ENCODE measurements at places on chromosomes 6 and 20.

- no peak for DNase-seq
Measured at GRCh38 chr6:165186441-165187205, 122.8 kb downstream of the C6orf118 start.

GRCh38 chr20:47747669-47748031 lies 37.6 kb downstream of the SULF2 start:
- no peak for DNase-seq

DNA sequence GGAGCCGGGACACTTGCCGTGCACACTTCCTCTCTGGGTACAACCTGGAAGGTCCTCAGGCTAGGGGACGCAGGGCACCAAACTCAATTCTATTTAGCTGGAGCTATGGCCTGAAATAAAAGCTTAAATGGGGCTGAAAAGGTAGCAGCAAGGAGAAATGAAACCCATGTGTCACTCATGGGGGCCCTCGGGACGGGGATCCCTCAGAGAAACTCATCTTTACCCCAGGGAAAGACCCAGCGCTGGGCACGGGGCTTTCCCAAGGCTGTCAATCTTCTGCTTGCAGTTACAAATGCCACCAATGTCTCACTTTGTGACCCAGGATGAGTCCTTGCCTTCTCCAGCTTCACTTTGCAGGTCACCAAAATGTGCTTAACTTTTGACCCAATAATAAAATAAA lies 16.5 kb downstream of the SNAI1 start:
- DNase-seq = no peak

- DNase-seq = no peak
Measured at GRCh38 chr20:373171-373890, 7.2 kb upstream of the TRIB3 start.

- no peak for DNase-seq
Measured at GRCh38 chr20:24937579-24937978, 11.5 kb upstream of the CST7 start.

DNA sequence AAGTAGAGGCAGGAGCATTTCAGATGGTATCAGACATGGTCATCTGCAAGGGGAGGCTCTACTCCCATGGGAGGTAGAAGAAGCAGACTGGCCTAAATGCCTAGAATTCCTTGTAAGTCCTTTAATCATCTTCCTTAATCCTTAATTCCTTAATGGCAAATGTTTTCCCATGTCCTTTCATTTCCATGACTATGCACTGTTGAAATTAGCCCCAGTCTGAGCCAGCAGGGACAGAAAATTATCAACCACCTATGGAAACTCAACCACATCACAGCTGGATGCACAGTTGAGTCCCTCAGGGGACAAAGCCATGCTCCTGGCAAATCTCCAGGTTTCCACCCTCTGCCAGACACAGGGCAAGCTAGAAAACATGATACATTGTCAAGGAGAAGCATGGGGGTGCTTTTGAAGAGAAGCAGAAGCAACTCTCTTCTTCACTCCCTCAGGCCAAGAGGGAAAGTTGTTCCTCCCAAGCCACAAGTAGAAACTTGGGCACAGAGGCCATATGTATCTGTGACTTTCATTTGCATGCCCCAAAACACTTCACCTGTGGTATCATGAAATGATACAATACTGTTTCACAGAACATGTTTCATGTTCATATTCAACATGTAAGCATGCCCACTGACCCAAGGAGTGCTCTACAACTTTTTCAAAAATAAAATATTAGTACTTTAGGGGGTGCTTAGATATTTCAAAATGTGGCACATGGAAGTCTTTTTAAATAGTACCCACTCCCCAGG lies 683.6 kb downstream of the KIF16B start:
- no peak for DNase-seq

DNA sequence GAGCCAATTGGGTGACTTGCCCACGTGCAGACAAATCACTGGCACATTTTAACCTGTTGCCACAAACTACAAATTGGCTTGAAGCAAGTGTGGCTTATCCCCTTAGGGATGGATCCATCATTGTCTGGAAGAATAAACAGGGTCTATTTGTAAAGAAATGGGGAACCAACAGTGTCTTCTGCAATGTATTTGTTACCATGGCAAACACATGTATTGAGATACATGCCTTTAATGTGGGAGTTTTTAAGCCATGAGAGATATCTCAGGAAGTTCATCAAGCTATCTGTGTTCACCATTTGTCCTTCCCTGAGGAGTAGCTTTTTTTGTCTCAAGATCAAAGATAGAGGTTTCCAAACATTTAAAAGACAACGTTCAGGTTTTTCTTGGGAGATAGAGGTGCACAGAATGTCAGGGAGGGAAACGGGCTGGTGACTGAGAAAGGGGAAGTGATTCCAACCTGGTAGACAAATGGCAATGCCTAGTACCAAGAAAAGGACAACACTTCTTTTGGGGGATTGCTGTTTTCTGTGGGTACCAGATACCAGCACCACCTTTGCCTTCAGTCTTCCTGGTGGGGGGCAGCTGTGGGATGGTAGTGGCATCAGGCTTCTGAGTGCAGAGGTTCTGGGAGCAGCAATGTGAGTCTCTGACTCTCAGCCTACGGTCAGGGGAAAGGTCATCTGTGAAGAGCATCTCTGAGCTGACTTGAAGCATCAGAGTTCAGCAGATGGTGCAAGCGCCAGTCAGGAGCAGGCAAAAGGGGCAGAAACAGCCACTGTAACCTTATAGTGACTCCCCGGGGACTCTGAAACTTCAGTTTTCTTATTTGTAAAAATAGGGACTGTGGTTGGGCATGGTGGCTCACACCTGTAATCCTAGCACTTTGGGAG lies 20.1 kb upstream of the BCAS1 start:
- no peak for DNase-seq

DNA sequence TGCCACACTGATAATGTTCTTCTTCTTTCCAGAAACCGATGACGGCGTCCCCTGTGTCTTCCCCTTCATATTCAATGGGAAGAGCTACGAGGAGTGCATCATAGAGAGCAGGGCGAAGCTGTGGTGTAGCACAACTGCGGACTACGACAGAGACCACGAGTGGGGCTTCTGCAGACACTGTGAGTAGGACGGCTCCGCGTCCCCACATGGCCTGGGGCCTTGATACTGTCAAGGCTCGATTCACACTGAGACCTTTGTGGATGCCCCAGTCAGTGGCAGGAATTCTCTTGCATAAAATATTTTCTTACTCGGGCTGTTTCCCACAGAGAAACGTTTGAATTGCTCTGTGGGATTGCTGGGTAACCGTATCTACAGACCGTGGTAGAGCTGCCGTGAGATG lies 41.5 kb upstream of the SLC22A1 start:
- no peak for DNase-seq

GRCh38 chr6:130851026-130851425 lies 23.8 kb downstream of the SMLR1 start:
- no peak for DNase-seq

DNA sequence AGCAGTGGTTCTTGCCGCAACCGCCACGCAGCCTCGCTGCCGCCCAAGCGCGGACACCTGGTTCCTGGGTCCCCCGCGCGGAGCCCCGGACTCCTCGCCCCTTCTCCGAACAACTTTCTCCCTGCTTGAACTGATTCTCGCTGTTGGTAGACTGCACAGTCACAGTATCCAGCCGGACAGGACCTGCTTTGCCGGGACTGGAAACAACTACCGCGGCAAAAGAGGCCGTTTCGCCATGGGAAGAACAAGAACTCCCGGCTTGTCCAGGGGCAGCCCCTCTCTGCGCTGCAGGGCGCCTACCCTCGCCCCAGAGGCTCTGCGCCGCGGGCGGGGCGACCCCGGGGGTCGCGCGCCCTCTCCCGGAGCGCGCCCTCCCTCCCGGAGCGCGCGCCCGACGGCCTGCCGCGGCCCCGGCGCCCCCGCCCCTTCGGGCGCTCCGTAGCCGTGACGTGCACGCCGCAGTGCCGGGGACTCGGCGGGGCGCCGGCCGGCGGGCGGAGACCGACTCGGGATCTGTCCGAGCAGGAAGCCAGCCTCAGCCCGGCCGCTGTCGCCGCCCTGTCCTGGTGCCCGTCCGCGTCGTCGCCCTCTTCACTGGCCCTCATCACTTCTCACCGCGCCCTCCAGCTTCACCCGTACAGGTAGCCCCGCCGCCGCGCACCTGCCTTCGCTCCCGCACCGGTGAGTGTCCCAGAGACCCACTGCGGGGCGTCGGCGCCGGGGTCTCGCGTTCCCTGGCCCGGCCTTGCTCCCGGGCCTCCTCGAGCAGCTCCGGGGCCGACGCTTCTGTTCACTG lies at the start of gene MYO6:
Gene MYO6 (plus strand): TSS at position 497 of the 796 bp plus-strand sequence. CDS start 68,309 bp downstream, outside the sequence.
- no peak for DNase-seq

DNA sequence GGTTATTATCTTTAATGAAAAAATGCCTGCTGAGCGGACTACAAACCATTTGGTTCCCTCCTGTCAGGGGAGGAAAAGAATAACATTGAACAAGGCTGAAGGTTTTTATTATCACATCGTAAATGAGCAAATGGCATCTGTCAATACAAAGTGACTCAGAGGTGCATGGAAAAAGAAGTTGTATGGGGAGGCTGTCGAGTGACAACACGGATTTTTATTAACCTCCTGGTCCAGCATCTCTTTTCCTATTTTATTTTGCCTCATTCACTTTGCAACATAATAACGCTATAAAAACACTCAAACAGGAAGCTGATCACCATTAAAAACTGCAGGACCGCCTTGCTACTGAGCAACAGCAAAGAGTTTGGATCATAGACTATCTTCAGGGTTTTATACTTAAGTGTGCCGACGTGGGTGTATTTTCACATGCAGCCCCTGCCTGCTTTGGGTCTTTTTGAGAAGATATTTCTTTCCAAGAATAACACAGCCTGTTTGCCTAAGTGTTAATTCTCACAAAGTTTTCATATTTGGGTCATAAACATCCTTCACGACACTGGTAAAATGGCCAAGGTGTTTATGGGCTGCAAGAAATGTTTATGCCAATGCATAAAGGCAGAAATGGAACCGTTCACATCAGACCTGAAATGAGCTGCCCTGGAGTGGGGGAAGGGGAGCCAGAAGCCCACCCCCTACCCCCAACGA lies 132.1 kb upstream of the SALL4 start:
- DNase-seq = no peak

DNA sequence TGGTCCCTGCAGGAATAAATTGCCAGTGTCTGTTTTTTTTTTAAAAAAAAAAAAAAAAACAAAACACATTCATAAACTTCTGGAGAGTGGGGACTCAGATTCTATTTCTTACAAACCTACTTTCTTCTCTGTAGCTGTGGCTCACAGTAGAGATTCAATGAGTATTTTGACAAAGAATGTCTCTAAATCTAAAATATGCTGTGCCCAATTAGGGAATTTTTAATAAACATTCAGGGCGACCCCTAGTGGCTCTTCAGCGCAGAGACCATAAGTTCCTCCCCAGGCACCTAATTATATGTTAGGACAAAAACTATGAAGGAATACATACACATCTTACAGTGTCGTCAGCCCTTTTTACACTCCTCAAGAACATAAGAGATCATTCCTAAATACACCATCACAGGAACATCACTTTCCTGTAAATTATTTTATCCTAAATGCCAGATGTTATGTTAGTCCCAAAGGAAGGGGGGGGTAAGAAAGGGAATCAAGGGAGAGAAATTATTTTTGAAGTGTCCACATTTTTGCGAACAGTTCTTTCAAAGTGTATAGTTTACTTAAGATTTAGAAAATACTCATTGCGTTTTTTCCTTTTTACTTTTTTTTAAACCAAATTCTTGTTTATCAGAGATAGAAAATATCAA lies 21.8 kb upstream of the NAA20 start:
- peak; percentile 15 for DNase-seq

GRCh38 chr6:78911218-78911940 lies 44.0 kb downstream of the IRAK1BP1 start:
- no peak for DNase-seq

DNA sequence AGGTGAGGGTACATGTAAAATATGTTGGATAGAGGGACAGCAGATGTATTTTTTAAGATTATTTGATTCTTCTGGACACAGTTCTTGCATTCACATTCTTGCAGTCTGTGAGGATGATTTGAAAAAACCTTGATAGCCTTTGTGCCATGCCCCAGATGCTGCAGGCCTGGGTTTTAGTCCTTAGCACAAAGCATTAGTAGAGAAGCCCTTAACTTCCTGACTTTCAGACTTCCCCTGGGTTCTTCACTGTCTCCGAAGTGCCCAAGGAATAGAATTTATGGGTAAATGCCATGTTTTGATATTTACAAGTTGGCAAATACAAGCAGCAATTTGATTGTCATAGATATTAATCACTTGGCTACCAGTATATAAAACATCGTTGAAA lies 67.6 kb upstream of the SUPT3H start:
- DNase-seq = no peak

DNA sequence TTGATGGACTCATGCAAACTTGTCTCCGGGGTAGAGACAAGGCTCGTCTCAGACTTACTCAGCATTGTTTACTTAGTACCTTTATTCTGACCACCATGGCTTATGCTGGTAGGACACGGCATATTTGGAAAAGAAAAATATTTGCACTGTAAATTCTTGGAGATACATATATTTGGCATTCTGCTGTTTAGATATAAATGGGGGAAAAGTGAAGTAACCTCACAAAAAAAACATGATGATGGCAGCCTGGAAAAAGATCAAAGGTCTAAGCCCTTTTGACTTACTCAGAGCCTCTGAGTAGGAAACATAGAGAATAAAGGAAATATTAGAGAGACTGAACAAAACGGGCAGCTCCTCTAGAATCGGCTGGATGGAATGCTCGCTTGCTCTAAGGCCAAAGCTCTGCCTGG lies 32.5 kb downstream of the PDE10A start:
- DNase-seq = no peak

- no peak for DNase-seq
Measured at GRCh38 chr20:44841955-44842354, 31.6 kb upstream of the RIMS4 start.

DNA sequence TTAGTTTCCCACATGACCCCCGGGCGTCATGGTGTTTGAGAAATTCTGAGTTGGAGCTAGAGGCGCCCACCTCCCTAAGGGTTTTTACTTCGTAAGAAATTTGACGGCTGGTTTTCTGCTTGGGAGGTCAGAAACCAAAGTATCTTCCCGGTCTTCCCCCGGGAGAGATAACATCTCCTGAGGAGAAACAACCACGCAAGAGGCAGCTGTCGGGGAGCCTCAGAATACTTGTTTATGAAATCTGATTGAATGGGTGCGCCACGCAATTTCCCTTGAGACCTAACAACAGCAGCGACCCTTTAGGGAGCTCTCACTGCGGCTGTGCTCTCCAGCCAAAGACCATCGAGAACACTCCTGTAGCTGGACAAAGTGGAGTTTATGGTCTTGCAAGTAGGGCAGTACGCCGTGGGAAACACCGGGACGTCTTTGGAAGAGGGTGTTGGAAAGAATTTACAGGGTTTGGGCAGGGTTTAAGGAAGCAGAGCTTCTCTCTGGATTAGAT lies 608 bp upstream of the EIF2S2 start:
- DNase-seq = no peak

DNA sequence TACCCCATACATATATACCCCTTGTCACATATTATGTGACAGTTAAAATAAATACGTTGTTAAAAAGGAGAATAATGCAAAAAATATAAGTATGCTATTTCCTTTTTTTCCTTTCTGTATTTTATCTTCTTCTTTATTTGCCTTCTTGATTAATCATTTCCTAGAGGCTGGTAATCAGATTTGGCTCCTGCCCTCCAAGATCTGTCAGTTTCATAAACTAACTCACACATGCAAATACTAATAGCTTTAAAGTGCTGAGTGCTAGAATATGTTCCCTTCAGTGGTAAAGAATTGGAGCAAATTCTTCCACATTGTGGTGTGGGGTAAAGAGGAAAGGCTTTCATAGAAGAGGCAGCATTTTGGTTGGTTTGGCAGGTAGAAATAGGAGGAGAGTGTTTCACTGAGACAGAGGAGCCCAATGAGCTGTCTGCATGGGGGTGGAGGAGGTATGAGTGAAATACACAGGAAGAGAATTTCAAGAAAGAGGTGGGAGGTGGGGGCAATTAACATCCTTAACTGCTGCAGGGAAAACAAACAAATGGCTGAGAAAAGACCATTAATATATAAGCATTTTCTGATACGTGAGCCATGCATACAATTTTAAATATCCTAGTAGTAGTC lies 523.9 kb downstream of the BMP2 start:
- no peak for DNase-seq
